ENCODE measurements at places on chromosomes 16 and 17.

DNA sequence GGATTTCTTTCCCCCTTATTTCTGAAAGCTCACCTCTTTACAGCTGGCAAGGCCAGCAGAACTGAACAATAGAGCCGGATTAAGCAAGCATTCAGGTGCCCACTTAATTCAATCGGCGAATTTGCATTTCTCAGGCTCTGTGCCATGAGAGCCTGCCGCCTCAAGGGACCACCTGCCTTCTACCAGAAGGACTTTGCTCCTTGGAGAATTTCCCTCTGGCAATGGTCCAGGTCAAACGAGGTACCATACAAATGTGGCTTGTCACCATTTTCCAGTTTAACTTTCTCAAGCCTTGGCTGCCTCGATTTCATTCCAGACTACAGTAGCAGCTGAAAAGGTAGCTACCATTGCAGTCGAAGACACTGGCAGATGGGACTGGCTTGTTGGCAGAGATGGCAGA, 534.0 kb downstream of the MAF start:
- DNase-seq = no peak

DNA sequence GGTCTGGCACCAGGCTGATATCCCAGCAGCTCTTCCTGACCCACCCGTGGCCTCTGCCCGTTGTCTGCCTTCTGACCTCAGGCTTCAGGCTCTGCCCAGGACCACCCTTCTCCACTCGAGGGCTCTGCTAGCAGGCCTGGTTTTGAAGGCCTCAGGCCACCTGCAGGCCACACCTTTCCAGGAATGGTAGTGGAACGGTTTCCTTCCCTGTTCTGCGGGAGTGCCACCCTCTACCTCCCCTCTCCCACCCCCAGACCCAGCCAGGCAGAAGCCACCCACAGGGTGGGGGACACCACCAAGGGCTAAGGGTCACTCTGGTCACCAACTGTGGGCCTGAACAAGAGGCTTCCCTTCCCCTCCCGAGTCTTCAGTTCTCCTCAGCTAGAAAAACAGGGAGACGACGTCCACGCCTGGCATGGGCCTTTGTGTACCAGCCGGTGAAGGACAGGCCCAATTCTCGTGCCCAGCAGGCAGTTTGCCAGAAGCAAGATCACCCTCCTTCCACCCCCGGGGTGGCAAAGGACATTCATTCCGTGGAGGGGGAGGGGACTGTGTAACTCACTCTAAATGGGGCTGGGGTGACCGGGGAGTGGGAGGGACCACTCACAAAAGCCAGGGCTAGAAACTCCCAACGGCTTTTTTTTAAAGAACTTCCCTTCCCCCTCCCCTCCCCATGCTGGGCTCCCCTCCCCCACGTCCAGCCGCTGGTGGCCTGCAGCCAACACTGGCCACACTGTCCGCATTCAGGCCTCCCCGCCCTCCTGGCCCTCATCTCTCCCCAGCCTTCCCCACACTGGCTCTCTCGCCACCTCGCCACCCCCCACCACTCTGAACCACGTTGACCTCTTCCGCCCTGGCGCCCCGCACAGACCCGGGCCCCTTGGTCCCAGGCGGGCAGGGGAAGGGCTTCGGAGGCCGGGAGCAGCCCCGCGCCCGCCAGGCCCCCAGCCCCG, 7.7 kb downstream of the CBX4 start:
- no peak for DNase-seq

- DNase-seq = no peak
These were observed 44.7 kb downstream of the IRF8 start for GRCh38 chr16:85943711-85944110.

GRCh38 chr17:45794840-45795239, 10.7 kb downstream of the CRHR1 start:
- DNase-seq = no peak

All from kidney capillary endothelial cell (primary cell).